ENCODE measurements at places on chromosomes 3 and 15.

GRCh38 chr15:50077651-50078050, 41.4 kb downstream of the ATP8B4 start:
- no peak for DNase-seq

GRCh38 chr3:126552688-126553283, 5.9 kb downstream of the C3orf22 start:
- DNase-seq, result no peak

DNA sequence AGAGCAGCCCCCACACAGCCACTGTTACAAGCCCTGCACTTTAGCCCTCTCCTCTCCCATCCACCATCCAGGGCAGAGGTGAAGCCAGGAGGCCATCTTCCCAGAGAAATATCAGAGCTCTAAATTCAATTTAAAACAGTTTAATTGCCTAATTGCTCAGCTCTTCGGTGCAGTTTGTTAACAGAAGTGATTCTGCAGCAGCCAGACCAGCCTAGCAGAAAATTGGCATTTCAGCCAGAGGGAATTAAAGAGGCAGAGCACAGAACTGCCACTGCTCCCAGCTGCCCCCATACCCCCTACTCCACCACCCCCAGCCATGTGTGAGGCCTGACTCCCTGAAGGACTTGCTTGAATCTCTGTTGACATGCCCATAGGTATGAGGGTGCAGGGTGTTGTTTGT, 38.5 kb downstream of the TPRA1 start:
- DNase-seq, result no peak

- no peak for DNase-seq
Observed at GRCh38 chr3:69297501-69297900, 88.4 kb downstream of the FRMD4B start.
